ENCODE measurements at places on chromosomes 16 and 17.

DNA sequence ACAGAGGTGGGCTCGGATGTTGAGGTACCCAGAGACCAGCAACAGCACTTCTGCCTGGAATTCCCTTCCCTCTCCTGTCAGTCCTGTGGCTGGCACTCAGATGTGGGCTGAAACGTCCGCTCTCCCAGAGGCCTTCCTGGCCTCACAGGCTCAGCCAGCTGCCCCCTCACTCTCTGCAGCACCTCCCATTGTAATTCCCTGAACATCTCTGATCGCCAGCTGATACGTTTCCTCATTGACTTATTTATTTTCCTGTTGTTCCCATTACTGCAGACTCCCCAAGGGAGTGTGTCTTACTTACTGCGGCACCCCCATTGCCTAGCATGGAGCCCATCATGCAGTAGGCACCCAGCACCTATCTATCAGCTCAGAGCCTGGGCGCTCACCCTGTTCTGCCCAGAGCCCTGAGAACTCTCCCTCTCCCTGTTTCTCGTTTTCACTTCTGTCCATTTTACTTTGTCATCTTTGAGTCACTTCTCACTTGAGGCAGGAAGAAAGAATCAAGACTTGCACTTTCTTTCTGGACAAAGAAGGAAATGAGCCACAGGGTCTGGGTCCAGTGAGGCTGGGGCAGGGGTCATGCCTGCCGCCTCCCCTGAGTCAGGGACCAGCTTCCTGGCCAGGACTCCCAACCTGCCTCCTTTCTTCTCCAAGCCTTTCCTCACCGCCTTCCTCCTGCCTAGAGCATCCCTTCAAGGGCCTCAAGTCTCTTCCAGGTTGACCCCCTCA, 10.2 kb downstream of the CDH5 start:
- DNase-seq: no peak

DNA sequence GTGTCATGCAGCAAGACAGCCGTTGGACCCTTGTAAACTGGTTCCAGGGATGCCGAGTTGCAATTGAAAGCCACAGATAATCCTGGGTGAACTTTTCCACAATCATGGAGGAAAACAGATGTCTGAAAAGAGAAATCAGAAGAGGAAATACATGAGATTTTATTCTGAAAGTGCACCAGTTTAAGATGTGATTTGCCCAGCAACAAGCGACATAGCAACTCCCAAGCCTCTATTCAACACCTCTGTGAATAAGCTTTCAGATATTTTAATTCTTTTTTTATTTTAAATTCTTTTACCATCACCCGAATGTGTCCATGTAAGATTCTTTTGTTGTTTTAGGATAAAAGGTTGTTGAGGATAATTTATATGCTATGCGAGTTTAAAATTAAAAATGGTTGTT, 46.0 kb downstream of the PKD1L3 start:
- DNase-seq: no peak

DNA sequence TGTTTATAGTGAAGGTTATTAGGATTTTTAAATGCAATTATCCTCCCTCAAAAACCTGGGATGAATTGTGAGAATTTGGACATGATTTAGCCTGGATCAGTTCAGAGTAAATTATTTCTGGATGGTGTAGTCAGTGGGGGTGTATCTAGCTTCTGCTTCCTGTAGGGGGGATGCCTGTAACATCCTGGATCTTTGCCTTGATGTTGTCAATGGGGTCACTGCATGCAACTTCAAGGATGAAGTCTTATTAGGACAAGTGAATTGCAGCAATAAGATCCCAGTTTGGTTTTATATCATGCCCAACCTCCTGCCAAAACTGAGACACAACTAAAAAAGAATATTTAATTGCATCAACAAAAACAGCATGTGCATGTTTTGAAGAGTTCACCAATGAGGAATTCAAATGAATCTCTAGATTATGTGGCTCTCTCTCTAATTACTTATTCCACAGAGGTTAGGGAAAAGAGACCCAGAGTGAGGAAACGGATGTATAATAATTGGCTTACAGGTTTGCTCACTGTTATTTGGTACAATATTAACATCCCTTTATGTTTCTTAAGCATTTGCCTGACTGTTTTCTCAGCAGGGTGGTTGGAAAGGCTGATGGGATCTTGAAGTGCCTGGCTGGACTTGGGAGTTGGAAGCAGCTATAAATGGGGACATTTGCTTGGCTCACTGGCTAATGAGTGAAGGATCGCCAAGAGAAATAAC, 159.8 kb downstream of the HS3ST3B1 start:
- DNase-seq: no peak

- DNase-seq: no peak
These were observed 636.3 kb upstream of the SOX9 start for GRCh38 chr17:71484546-71484945.

DNA sequence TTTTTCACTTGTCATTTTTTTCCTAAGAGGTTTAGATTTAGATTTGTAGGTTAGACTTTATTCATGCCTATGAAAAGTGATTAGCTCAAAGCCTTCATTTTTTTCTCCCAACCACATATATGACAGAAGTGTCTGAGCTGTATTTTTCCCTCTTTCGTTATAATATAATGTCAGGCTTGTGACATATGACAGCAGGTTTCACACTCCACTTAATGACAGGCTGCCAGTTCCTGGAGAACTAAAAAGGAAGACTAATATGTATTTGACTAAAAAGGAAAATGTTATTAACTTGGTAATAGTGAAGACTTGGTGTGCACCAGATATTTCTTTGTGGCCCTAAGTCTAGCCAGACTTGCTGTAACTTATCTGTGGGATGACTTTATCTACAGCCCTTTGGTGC, 200.7 kb upstream of the CACNG5 start:
- DNase-seq: no peak

DNA sequence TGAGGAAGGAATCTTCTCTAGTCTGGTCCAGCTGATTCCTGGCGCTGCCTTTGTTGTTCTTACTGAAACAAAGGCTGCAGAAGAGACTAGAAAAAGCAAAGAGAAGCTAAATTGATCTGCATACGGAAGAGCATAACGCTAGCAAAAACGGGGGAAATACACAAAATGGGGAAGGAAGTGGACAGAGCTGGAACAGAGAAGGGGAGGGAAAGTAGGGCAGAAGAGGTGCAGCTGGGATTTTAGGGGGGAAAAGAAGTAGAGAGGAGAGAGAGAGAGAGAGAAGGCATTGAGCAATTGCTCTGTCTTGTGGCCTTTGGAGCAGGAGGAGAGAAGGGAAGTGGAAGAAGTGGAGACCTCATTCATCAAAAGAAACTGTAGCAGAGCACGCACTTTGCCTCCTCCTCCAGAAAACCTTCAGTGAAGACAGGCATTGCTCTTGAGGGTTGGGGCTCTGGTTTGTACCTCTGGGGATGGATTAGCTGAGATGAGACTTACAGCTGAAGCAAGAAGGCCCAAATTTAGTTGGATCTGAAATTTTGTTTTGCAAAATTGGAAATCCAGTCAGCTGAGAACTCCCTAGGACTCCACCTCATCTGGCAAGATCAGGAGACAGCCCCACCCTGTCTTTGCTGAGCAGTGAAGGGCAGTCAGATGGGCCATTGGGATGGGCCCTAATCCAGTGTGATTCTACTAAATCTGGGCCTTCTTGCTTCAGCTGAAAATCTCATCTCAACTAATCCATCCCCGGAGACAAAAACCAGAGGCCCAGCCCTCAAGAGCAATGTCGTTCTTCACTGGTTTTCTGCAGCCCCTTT, 55.8 kb downstream of the CDRT4 start:
- DNase-seq: no peak

DNA sequence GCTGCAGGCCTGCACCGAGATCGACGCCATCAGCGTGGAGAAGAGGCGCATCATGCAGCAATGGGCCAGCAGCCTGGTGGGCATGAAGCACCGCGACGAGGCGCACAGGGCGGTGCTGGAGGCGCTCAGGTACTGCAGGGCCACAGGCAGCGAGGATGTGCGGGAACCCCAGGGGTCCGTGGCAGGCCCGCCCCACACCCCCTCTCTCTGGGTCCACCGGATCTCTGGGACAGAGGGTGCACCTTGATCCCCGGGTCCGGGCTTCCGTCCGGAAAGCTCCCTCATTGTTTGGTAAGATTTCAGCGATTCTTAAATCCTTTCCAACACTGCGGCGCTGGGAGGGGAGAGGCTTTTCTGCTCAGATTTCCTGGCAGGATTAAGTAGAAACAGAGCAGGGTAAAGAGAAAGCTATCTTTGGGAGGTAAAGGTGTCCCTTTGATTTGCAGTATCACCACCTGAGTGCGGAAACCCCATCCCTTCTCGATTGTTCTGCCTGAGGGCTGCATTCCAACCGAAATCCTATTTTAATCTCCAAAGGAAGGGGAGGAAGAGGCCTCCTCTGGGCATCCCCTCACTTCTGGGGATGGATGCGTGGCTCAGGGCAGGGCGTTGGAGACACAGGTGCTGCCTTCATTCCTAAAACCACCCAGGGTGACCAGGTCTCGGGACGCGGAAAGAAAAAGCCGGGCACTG, 29.2 kb downstream of the CCDC40 start:
- DNase-seq: no peak

DNA sequence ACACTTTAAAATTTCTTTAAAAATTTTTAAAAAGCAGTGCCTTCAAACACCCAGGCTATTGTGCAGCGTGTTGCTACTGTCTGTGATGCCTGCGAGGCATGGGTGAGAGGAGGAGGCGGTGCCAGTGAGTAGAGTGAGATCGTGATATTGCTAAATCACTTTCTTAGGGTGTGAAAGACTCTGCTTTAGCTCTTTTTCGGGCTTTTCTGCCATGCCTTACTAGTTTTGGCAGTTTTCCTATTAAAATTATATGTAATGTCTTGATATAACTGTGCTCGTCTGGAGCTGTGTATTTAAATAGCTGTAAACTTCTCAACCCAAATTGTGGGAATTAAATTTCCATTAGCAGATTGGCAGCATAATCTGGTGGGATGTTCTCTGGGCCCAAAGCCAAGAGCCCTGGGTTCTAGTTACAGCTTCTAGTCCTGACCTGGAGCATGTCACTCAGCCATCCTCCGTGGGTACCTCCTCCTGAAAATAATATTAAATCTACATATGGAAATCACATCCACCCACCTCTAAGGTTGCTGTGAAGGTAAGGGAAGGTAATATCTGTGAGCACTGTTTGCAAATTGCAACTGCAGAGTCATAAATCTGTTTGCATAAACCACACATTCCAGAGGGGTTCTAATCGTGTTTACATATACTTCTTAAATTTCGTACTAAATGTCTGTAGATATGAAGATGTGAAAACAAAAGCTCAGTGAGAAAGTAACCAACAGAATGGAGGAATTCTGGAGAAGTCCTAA, 264.3 kb upstream of the CACNG5 start:
- DNase-seq: no peak

GRCh38 chr17:45117334-45117733, 15.0 kb downstream of the PLCD3 start:
- DNase-seq: no peak

- DNase-seq: no peak
These were observed 180.2 kb downstream of the RPTOR start for GRCh38 chr17:80724775-80725266.

GRCh38 chr16:76280421-76281215, 3.4 kb downstream of the CNTNAP4 start:
- DNase-seq: no peak

DNA sequence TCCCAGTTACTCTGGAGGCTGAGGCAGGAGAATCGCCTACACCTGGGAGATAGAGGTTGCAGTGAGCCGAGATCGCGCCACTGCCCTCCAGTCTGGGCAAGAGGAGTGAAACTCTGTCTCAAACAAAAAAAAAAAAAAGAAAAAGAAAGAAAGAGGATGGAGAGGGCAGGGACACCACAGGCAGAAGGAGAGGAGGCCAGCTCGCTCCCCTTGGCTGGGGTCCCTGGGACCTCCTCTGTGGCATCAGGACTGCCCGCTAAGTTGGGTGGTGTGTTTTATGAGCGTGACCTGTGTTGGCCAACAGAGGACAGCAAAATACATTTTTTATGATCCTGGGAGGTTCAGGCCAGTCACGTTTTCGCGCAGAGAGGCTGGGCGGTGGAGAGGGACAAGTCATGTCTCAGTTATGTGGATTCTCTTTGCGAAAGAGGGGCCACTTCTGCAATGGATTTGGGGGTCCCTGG, 229.6 kb downstream of the MRTFB start:
- DNase-seq: no peak

GRCh38 chr17:81962499-81963441, 1.8 kb upstream of the NOTUM start:
- DNase-seq: no peak

DNA sequence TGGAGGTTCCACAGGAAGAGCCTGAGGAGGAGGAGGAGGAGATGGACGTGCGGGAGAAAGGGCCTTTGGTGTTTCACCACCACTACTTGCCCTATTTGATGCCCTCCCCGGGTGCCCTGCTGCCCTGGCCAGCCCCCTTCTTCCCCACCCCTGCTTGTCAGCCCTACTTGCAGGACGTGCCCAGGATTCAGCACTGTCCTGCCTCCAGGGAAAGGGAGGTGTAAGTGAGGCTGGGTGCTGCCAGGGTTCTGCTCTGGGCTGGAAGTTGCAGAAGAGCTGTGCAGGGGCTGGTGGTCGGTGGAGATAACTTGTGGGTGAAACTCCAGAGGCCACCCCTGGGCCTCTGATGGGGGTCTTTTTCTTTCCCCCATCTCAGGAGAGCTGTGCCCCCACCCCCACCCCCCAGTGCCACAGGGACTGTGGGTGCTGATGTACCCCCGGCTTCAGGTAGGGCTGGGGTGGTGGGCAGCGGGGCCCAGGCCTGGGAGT, 3.0 kb downstream of the PRR29 start:
- DNase-seq: no peak

GRCh38 chr17:57955183-57955931, at the start of gene CUEDC1:
TSS of gene CUEDC1 (minus strand) at chr17:57955412. CDS start at chr17:57885564, 69,848 bp downstream.
- peak; percentile 74 for DNase-seq

GRCh38 chr17:44268709-44269534, 987 bp upstream of the SLC4A1 start:
- no peak for DNase-seq

DNA sequence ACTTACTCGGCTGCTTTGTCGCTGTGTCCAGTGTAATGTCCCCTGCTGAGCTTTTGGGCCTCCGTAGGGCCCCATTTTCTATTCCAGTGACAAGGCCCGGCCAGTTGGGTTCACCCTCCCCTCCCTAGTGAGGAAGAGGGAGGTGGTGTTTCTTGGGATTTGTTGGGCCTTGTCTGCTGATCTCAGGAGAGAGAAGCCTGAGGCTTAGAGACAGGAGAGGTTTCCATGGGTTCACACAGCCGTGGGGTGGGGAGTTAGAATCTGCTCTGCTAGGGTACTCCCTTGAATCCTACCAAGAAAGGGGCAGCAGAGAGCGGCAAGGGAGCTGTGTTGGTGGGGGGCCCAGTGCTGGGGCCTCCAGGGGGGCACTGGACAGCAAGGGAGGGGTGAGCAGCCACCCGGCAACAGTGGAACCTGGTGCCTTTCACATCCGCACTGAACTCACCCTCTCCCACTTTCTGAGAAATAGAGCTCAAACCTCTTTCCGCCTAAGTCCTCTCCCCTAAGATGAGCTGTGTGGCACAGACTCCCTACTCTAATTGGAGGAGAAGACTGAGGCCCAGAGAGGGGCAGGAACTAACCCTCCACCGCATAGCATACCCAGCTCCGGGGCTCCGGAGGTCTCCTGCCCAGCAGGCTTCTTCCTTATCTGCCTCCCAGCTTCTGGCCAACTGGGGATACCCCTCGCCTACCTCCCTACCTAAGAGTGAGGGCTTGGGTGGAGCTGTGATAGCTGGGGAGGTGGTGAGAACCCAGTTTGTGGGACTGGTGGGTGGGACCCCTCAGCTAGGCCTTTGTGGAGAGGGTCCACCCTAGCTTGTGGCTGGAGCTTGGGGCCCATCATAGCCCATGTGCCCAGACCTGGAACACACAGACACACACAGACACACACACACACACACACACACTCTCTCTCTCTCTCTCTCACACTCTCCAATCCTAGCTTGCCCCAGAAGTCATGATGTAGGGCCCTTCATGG, 6.8 kb downstream of the TBKBP1 start:
- no peak for DNase-seq

- DNase-seq: no peak
These were observed 15.2 kb upstream of the SSTR5 start for GRCh38 chr16:1057252-1057932.

GRCh38 chr17:565521-565920, 149.1 kb downstream of the VPS53 start:
- DNase-seq: no peak
